ENCODE measurements at places on chromosomes 3 and 15.

GRCh38 chr3:192090586-192090985, 629.6 kb downstream of the PYDC2 start:
- DNase-seq, result no peak

DNA sequence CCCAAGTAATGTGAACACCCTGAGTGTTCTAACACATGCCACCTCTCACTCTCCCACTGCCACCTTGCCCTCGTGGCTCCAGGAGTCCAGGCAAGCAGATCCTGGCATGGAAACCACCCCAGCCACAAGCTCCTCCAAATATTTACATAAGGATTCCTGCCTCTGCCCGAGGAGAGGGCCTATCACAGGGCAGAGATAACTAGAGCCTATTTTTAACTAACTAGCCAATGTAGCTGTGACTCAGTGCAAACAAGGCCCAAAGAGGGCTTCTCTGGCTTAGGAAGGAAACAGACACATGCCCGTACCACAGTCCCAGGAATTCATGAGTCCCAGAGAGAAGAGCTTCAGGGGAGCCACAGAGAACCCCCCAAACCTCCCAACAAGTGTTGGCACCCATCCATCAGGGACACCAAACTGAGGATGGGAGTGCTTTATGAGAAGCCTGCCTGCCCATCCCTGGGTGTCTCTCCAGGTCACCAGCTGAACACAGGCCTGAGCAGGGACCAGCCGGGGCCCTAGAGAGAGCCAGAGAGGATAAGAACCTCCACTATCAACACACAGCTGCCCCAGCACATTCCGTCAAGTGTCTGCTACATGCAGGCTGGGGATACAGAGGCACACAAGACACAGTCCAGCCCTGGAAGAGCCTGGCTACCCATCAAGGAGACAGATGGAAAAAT, 9.2 kb downstream of the FYCO1 start:
- DNase-seq, result no peak

DNA sequence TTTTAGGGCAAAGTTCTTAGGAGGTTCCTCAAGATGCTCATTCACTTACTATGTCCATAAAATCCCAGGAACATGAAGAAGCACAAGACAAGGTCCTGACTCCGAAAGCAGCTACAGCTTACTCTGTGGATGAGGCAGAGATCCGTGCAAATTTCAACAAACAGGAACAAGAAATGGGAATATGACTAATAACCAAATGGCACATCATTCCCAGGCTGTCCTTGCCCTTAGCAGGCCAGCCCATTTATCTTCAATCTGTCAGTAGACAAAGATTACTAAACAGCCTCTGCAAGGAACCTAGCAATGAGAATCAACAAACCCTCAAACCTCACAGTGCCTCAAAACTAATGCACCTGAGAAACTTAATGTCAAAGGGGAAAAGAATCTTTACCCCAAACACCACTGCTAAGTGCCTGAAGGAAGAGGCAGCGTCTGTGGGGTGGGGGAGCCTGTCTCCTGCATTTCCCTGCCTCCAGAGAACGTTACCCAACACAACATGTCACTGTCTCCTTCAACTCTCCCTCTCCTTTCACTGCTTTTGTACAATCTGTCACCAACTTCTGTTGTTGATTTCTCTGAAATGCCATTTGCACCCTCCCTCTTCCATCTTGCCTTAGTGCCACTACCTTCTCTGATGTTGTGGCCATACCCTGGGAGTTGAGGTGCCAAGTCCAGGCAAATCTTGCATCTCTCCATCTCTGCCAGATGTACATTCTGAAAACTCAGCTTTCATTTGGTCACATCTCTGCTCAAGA, 4.8 kb downstream of the TNFAIP8L3 start:
- DNase-seq, result no peak

GRCh38 chr3:29171043-29171990, 109.6 kb upstream of the RBMS3 start:
- DNase-seq, result no peak

DNA sequence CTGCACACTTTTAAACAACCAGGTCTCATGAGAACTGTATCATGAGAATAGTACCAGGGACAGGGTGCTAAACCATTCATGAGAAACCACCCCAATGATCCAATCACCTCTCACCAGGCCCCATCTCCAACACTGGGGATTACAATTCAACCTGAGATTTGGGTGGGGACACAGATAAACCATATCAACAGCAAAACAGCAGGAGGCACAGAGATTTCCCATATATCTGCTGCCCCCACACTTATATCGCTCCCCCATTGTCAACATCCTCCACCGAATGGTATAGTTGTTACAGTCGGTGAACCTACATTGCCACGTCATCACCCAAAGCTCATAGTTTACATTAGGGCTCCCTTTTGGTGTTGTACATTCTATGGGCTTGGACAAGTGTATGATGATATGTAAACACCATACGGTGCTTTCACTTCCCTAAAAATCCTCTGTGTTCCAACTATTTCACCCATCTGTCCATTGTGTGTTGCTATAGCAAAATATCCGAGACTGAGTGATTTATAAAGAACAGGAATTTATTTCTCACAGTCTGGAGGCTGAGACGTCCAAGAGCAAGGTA, 224.8 kb downstream of the FAM43A start:
- no peak for DNase-seq

- DNase-seq, result no peak
Measured at GRCh38 chr3:149199474-149199873, 22.2 kb downstream of the CP start.

DNA sequence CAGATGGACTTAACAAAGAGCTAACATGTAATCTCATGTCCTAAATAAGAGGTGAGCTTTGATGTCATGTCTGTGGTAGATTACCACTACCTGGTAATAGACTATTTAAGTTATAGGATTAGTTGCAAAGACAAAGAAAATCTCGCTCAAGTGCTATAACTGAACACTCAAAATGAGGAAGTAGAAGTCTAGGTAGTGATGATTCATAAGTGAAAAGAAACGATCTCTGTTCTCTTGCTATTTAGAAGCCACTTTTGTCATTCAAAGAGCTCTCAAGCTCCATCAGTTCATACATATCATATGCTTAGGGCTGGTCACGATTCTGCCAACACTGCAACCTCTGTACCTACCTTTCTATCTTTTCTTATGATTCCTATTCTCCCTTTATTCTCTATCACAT, 110.9 kb downstream of the EDEM1 start:
- DNase-seq, result no peak

GRCh38 chr15:99151156-99151555, 46.3 kb downstream of the SYNM start:
- DNase-seq, result no peak

DNA sequence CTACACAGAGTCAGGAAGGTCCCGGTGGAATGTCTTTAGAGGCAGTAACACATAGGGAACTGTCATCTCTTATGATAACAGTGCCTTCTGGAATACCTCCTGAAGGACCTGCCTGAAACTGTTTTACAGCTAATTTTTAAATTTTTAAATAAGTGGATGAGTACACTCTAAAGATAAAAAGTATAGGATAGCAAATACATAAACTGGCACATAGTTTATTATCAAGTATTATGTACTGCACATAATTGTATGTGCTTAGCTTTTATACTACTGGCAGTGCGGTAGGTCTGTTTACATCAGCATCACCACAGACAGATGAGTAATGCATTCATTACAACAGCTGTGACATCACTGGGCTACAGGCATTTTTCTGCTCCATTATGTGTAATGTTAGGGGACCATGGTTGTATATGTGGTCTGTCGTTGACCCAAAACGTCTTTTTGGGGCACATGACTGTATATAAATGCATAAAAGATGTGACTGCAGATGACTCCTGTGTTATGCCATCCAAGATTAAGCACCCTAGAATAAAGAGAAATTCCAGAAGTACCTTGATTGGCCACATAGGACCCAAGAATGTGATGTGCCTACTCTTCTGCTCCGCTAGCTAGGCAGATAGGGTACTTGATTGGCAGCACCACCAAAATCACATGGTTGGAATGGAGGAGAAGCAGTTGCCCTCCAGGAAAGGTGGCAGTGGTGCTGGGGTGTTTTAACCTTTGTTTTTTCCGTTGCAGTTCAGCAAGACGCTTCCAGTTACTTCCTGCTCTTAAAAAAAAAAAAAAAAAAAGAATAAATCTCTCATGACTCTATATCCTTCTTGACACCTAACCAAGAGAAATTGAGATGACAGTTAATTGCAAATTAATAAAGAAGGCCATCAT, 3.3 kb downstream of the VPS8 start:
- DNase-seq, result no peak

DNA sequence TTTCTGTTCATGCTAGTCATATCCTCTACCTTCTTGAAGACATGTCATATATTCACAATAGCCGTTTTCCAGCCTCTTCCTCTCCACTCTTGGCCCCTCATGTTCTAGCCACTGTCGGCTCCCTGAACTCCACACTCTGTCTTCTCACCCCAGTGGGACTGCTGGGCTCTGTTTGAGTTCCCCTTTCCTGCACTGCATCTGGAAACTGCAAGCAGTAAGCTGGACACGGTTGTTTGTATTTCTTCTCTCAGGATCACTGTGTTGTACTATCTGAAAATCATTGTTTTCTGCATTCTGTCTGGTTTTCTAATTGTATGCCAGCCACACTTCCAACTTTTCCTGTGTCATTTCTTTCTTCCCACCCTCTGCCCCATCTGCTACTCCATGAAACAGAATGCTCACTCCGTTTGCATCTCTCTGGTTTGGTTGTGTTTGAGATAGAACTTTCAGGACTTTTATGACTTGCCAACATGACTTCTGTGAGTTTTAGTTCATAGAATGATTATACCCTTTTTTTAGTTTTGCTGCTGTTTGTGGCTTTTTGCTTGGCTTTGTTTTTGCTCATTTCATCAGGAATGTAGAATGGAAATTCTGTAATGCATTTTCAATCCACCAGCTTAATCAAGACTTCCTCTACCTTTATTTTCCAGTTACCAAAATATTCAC, 192.3 kb downstream of the PLCL2 start:
- no peak for DNase-seq

DNA sequence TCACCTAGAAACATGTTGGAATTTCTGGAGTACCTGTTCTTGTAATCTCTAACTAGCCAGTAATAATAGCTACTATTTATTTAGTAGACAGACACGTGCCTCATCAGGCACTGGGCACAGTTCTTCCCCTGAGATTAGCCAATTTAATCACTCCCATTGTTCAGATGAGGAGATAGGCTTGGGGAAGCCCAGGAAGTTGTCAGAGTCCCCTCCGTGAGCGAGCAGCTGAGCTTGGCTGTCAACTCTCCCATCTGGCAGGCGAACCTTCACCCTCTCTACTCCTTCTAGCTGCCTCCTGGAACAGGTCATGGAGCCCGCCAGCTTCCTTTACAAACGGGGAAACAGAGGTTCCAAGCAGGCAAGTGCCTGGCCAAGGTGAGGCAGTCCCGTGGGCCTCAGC, 31.1 kb upstream of the FGD5 start:
- no peak for DNase-seq

DNA sequence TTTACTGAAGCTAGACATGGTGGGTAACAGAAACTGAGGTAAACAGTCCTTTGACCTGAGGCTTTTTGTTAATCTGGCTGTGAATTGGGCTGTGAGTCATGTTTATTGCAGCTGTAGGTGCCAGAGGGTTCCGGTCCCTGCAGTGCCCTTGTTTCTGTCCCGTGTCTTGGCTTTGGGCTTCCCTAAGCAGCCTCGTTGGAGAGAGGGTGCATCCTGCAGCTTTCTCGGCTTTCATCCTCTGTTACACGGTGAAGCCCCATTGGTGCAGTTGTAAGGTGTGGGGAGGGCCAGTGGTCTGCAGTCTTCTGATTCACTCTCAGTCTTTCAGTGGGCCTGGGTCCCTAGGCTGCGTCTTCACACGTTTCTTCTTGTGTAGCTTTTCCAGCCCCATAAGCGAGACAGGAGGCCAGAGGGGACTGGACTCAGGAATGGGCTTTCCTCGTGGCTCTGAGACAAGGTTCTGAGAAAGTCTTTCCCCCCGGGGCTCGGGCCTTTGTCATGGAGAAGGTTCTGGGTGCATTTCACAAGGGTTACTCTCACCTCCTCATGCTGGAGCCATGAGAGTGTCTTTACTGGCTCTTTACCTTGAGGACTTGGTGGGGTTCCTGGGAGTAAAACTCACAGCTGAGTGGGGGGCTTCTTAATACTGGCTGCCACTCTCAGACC, 33.1 kb downstream of the ASB7 start:
- DNase-seq, result no peak

GRCh38 chr15:83940136-83940535, 286.2 kb downstream of the ADAMTSL3 start:
- DNase-seq, result no peak

GRCh38 chr3:3127432-3128010, 781 bp downstream of the TRNT1 start:
- DNase-seq, result peak; percentile 7

DNA sequence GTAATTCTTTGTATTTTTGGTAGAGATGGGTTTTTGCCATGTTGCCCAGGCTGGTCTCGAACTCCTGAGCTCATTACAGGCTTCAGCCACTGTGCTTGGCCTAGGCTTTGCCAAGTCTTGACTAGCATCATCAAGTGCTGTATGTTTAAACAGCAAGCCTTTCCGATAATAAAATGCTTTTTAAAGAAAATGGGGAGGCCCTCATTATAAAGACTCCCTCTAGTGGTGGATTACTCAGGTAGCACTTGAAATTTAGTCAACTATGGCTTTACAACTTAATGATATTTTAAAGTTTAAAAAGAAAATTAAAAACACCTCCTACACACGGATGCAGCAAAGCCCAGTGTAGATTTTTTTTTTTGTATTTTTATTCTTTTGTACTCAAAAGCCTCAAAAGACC, 213.6 kb downstream of the GAP43 start:
- DNase-seq, result peak; percentile 1

DNA sequence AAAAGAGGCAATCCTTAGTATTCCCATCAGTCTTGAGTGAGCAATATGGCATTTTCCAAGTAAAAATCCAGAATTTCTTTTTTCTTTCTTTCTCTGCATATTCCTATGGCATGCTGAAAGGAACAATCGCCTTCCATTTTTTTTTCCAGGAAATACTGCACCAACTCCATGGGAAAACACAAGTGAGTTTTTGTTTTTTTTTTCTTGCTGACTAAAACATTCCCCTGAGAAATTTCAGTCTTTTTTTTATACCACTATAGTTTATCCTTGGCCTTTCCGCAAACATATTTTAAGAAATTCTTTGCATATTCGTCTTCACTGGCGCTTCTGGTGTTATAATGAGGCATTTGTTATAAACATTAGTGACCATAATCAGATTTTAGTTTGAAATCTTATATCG, 429.6 kb upstream of the MDFIC2 start:
- no peak for DNase-seq

DNA sequence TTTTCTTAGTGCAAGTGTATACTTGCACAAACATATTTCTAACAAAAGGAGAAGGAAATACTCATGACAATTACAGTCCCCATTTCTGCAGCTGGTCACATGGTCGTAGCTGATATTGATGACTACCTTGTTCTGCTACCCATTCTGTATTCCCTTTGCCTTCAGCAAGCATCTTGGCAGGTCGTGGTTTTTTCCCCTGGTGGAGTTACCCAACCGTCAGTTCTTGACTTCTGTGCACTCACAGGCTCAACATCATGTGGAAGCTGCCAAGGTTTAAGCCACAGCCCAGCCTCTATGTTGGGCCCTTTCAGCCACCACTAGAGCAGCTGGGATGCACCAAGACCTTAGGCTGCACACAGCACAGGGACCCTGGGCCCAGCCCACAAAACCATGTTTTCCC, 56.1 kb downstream of the VGLL3 start:
- no peak for DNase-seq

- DNase-seq, result no peak
Measured at GRCh38 chr3:187445356-187445755, 77.2 kb downstream of the RTP4 start.

GRCh38 chr3:167814441-167814951, 79.0 kb downstream of the SERPINI1 start:
- DNase-seq, result no peak
